ENCODE measurements at places on chromosomes 7 and 10. TPM values are rescaled to one million over a fixed set of nuclear protein-coding genes. Genes with fewer than 3 reads are reported as not detected.
A peak's percentile ranks its signal among the peaks of the same experiment; 100 is the strongest.

The SYT15B gene
- total RNA-seq: 0.19 TPM

- H3K27ac ChIP-seq: no peak overlapping the region
- H3K4me3 ChIP-seq: peak overlapping the region; percentile 31
- H3K36me3 ChIP-seq: peaks cover 87% of the 10 kb centered on the region
- H3K27me3 ChIP-seq: no peaks in the 10 kb centered on the region
- H3K4me1 ChIP-seq: peaks cover 93% of the 10 kb centered on the region
- no peak for DNase-seq
Measured at GRCh38 chr10:11183015-11183414, 165.3 kb downstream of the CELF2 start.

The PAPOLB gene
- total RNA-seq: not detected

DNA sequence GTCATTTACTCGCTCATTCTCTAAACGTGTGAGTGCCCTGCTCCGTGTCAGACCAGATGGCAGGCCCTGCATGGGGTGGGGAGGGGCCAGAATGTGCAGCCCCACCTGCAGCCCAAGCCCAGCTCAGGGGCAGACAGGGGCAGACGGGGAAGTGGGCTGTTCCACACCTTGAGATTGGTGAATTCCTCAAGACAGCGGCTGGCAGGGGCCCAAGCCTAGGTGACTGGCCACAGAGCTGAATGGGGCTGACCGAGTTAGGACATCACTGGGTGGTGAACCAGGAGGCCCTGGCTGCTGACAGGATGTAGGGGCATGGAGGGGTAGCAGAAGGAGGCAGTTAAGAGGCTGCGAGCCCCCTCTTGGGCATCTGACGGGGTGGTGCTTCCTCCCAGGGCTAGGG lies 79.1 kb downstream of the MGMT start:
- H3K4me3 ChIP-seq: no peak overlapping the region
- H3K4me1 ChIP-seq: no peaks in the 10 kb centered on the region

The FAM180A gene
- total RNA-seq: not detected

- H3K4me1 ChIP-seq: no peaks in the 10 kb centered on the region
- peaks cover 4% of the 10 kb centered on the region for H3K27me3 ChIP-seq
- H3K4me3 ChIP-seq: no peak overlapping the region
- no peak overlapping the region for H3K27ac ChIP-seq
Measured at GRCh38 chr10:122149561-122150505, 121.3 kb upstream of the BTBD16 start.

DNA sequence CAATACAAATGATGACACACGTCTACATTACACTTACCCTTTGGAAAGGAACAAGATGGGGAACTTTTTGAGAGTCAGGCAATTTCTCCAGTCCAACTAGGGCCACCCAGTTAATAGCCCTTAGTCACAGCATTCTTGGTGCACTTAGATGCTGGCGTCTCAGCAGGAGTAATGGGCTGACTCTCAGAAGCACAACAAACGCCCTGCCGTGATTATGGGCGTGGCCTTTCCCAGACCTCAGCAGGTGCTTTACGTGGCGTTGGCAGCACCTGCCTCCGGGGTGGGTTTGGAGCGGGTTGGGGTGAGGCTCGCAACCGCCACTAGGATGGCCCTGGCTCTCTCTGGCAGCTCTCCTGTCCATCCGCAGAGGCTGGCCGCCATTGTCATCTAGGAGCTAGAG lies 147.6 kb upstream of the SHH start:
- H3K27me3 ChIP-seq: peaks cover 19% of the 10 kb centered on the region
- no peak for DNase-seq
- no peak overlapping the region for H3K27ac ChIP-seq
- no peak overlapping the region for H3K4me3 ChIP-seq
- H3K36me3 ChIP-seq: no peaks in the 10 kb centered on the region

Data from activated CD4-positive, alpha-beta memory T cell treated with anti-CD3 and anti-CD28 coated beads for 36 hours (primary cell).